ENCODE measurements at places on chromosomes 5 and 9.

- no peak for DNase-seq
Measured at GRCh38 chr5:36374266-36374862, 72.7 kb upstream of the RANBP3L start.

DNA sequence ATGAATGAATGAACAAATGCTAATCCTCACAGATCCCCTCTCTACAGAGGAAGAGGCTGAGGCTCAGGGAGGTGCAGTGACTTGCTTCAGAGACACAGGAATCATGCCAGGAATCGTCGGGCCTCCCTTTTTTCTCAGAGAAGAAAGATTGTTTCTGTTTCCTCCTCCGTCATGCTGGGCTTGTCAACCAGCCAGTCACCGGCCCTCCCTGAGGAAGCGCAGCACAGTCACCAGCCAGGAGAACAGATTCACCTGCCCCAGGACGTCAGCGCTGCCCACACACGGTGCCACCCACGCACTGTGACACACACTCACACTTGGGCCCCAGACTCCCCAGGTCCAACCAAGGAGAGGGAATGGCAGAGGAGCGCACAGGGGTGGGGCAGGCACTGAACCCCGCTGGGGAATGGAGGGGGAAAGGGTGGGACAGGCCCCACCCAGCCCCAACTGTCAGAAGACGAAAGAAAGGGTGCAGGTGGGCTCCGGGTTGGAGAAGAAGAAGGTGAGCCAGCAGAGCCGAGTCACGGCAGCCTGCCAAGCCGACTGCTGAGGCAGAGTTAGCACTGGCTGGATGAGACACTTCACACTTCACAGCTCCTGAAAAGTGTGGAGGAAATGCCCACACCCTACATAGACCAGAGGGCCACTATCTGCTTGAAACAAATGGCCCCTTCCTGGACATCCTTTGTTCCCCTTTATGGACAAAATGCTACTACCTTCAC lies 13.8 kb upstream of the ERGIC1 start:
- no peak for DNase-seq

DNA sequence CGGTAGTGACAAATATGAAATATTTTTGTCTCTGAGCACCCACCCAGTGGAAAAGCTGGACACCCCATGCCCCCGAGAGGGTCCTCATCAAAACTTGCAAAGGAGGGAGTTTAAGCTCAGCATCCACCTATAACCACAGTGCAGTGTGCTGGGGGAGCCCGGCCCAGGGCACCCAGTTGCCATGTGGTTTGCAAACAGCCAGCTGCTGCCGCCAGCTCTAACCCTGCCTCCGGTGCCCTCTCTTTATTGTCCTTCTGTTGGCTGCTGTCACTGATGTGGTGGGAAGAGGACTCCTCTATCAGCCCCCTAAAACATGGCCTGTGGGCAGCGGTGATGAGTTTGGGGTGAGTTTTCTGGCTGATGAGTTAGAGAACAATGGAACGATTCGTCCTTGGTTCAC lies 160.9 kb upstream of the MVB12B start:
- no peak for DNase-seq

DNA sequence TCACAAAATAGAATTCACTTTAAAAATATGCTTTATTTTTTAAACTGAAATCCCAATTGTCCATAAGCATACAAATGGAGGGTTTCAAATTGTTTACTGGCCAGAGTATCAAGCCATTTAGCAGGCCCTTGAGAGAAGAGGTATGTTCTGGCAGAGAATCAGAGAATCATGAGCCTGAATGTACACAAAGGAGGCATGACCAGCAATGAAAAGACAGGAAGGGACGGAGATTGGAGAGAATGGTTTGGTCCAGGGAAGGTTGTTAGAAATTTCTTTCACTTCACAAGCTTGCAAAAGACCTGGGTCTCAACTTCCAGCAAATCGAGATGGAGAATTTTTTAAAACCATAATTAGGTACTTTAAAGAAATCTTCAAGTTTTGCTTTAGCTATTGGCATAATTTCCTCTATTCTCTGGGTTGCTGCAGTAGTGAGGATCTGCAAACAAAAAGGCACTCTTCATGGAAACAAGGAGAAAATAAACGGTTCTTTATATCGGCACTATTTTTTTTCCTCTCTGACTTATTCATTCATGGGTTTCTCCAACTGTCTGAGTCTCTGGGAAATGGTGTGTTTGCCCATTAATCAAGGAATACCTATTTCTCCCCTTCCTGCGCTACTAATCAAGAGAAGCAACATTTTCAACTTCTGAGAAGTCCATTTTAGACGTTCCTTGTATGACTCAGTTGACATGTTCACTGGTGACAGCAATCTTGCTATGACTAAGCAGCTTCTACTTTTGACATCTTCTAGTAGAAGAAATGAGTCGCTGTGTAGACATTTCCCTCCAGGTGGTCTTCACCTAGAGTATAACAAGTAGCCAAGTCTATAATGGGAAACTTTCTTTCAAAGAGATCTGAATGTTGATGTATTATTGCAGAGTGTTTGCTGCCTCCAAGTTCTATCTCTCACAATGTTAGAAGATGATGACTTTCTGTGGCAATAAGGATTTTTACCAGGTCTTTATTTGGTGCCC lies 23.1 kb upstream of the ERCC6L2 start:
- no peak for DNase-seq

GRCh38 chr5:90161414-90161813 lies 248.1 kb downstream of the CETN3 start:
- DNase-seq, result no peak

GRCh38 chr5:115736004-115736689 lies 80.3 kb downstream of the CDO1 start:
- no peak for DNase-seq

DNA sequence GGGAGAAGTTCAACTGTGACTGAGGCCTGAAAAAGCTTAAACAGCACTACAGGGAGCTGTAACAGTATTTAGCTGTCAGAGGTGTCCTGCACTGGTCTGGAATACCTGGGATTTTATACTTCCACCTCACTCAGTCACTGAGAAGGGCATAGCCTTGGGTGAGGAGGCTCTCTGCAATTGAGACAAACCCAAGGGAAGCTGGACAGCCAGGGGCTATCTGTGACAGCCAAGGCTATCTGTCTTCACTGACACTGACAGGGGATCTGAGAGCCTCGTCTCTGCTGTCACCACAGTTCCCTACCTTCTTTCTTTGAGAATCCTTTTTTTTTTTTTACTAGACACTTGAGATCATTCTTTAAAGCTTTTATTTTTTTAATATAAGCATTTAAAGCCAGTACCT lies 356.2 kb upstream of the CD180 start:
- no peak for DNase-seq

DNA sequence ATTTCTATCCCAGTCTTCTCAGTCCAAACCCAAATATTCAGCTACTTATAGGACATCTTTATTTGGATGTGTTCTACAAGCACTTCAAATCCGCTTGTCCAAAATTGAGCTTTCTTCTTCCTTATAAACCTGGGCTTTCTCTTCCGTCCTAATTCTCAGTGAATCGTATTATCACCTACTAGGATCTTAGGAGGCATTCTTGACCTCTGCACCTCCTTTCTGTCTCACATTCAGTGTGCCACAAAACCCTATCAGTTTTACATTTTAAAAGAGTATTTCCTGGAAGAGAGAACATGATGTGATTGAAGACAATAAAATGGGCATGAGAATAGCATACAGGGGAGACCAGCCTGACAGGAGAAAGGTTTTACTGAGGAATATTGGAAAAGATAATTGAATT lies 16.8 kb upstream of the GNE start:
- no peak for DNase-seq

GRCh38 chr5:5188376-5189050 lies 48.4 kb downstream of the ADAMTS16 start:
- no peak for DNase-seq

DNA sequence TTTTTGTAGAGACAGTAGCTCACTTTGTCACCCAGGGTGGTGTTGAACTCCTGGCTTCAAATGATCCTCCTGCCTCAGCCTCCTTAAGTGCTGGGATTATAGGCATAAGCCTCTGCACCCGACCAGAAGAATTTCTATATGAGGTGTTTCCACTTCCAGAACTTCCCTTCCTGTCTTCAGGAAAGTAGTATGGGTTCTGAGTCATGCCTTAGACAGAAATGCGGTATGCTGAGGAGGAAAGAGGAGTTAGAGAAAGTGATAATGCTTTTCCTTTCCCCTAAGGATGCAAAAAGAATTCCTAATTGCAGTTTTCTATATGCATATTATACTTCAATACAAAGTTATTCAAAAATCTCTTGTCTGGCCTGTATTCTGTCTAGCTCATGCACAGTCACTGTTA lies 16.4 kb upstream of the ADAMTSL1 start:
- DNase-seq, result no peak

DNA sequence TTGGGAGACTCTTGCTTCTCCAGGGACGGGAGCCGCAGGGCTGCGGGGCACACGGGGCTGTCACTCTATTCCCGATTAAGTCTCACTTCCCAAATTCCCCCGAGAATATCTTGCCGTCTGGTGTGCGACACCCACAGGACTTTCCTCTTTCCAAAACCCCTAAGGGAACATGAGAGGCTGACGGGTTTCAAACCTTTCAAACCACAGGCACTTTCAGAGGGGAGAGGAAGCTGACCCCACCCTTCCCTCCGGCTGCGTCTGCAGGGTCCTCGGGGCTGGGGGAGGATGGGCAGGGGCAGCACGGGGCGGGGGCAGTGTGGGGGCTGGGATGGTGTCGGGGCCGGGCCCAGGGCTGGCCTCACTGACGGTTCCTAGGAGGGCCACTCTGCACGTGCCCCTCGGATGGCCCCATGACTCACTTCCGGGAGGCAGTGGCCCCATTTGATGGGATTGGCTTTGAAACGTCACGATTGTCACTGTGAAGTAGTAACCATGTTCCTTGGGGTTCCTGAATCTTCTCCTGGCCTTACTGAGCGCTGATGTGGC lies 38.2 kb downstream of the SLC9A3 start:
- DNase-seq, result no peak

DNA sequence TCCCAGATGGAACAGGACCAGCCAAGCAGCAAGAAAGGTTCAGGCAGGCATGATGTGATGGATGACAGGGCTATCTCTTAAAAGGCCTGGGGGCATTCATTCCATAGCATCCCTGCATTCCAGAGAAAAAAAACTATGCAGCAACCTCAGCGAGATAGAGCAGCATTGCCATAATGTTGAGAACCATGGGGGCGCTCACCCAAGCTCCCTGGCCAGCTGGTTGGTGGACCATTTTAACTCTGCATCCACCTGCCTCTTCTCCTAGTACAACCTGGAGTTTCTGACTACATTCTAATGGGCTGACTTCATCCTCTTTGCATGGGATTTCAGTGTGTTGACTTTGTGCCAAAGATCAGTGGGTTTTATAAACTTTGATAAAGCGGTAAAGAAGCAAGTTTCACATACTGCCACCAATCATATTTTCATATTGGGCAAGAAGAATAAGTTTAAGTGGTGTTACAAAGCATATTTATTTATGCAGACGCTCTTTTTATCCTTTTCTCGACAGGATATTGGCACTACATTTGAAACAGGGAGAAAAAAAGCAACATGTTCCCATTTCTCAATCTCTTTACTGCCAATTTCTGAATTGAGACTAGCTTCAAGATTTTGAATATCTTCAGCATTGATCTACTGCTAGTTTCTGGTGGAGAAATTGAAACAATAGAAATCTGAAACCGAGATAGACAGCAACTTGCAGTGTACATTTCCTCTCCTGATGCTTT lies 378.3 kb upstream of the WWC1 start:
- DNase-seq, result no peak

DNA sequence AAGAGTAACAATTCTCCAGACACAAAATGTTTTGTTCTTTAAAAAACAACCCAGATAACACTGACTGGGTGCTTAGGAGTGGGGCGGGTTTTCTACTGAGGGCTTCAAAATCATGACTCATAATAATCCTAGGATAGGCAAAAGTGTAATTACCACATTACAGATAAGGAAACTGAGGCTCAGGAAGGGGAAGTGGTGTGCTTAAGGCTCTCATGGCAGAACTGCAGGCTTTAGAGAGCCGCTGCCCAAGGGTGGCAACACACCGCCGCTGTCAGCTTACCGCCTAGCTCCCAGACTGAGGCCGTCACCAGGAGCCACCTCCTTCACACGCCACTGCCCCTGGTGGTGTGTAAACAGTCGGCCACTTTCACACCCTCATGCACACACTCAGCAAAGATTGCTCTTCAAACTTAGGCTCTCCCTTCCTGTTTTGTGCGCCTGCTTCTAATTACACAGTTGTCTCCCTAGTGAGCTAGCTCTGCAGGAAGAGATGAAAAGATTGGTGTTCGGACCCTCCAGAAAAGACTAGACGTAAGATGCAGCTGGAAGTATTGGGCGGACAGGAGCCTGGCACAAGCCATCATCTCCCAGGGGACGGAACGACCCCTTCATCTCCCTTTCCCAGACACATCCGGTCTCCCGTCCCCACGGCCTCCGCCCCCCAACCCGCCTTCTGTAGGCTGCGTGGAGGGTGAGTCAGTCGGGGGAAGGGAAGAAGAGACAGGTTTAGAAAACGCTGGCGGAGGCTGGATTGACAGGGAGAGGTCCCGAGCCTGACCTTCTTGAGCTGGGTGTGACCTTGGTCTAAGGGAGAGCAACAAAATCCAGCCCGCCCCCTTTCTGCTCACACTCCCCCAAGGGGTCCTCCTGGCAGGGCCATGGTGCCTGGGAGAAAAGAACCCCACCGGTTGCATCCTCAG lies 162.7 kb downstream of the SYK start:
- DNase-seq, result no peak

DNA sequence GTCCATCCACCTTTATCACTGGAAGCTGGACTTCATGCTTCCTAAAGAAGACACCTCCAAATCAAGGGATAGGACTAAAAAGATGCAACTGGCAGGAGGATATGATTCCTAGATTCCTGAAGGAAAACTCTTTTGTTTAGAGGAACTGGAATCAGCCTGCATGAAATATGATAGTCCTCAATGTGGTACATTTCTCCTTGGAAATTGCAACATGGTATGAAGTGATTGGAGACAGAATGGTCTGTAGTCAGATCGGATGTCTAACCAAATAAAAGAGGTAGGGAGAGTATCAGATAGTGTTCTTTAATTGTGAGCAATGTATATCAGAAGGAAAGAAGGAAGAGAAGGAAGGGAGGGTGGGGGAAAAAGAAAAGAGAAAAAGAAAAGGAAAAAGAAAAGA lies 116.1 kb upstream of the FSTL4 start:
- no peak for DNase-seq

DNA sequence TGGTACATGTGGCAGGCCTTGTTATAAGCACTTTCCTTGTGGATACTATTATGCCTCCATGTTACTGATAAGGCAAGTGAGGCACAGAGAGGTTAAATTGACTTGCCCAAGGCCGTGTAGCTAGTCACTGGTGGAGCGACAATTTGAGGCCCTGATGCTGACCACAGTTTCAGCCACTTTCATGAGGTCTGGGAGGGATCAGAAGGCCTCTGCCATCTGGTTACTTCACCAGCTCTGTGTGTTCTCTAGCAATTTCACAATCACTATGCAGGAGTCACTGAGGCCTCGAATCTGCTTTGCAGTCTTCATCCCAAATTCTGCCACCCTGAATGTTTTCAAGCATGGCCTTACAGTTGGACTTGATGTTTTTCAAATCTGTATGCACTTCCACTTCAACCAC lies 9.1 kb downstream of the LRRC70 start:
- DNase-seq, result no peak

- no peak for DNase-seq
Measured at GRCh38 chr5:158324236-158324635, 465.3 kb upstream of the CLINT1 start.
